LoVo (cell line): ENCODE measurements at places on chromosomes 5 and 9.

DNA sequence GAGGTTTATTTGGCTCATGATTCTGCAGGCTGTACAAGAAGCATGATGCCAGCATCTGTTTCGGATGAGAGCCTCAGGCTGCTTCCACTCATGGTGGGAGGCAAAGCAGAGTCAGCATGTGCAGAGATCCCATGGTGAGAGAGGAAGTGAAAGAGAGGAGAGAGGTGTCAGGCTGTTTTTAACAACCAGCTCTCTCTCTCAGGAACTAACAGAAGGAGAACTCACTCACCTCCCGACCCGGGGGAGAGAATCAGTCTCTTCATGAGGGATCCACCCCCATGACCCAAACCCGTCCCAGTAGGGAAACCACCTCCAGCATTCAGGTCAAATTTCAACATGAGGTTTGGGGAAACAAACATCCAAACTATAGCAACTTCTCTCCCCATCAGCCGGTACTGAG lies 187.7 kb downstream of the ENC1 start:
- no peak for DNase-seq

GRCh38 chr5:117800261-117800660 lies 1188.1 kb downstream of the DTWD2 start:
- no peak for DNase-seq

- no peak for DNase-seq
These were observed 94.4 kb downstream of the GLDC start for GRCh38 chr9:6551136-6551535.

GRCh38 chr5:129063483-129064113 lies 31.0 kb upstream of the ISOC1 start:
- DNase-seq = no peak

DNA sequence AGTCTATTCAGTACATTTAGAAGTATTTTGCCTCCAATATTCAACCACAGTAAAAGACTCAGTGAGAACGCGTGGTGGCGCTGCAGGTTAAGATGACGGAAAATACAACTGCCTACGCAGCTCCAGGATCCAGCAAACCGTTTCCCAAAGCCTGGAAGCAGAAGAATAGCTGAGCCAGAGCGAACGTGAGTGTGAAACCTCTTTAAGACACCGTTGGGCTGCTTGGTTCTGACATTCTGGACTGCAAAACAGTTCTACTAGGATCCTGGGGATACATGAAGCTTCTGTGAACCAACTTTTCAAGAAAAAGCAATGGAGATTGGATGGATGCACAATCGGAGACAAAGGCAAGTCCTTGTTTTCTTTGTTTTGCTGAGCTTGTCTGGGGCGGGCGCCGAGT lies at the start of gene PCDHB16:
TSS of gene PCDHB16 (plus strand) at position 140 of the 400 bp plus-strand sequence. CDS start at position 313, 173 bp downstream.
- DNase-seq = no peak

DNA sequence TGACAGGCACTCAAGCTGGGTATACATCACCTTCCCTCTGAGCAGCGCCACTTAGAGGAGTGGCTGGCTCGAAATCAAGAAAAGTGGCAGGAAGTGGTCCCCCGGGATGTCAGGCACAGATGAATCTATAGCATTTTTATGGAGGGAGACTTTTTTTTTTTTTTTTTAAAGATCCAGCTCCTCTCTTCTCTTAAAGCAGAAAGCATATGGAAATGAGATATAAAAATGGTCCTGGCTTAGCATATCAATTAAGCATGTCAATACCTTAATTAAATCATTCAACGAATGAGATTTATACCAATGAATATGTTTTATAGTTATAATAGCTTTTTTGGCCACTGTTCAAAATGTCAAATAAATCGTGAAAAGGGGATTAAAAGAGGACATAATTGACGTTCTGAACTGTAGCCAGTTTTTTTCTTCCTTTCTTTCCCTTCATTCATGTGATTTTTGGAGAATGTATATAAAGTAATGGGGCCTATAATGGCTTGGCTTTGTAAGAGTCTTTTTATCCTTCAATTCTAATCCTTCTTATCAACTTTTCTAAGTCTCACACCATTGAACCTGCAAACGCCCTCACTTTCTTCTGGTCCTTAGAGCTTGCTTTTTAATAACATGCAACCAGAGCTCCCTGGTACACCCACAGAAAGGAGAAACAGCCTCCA lies 319.2 kb upstream of the PANK3 start:
- DNase-seq = no peak

DNA sequence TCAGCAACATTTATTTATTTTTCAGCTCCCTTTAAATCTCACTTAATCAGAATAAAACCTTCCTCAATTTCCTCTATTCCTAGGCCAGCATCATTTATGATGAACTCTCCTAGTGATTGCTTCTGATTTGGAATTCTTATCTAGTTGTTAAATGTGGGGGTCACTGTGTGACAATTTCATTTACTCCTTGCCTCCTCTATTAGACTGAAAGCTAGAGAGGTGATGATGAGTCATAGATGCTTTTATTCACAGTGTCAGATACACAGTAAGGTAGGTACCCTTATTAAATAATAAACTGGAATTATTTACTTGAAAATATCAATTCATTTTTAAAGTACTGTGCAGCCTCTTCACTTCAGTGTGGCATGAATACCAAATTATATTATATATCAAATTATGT lies 960.6 kb downstream of the MAT2B start:
- no peak for DNase-seq

DNA sequence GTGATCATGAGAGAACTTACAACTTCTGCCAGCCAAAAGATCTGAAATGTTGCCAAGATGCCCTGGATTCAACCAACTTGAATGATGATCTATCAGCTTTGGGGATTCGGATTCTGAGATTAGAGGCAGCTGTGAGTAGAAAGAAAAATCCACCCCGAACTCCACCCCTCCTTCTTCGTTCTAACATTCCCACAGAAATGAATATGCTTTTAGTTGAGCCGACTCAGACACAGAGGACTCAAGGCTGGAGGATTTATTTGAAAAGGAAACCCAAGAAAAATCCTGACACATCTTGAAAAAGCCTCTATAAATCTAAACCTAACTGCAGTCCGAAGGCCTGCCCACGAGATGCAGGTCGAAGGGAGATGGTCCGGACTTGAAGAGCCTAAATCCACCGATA lies 275.0 kb downstream of the GAS1 start:
- no peak for DNase-seq

GRCh38 chr9:28539434-28540070 lies 966.3 kb upstream of the C9orf72 start:
- no peak for DNase-seq

DNA sequence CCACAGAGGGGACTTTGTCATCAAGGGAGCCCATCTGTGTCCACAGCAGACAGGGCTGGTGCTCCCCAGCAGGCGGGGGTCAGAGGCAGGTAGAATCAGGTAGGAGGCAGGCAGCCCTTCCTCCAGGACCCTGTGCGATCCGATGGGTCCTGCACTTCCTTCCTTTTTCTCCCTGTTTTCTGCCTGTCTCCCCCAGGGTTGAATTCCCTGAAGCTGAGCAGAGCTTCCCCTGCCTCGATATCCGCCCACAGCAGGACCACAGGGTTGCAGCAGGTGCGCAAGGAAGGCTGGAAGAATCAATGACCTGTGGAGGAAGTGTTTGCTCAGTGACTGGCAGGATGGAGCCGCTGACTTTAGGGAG lies 69.2 kb downstream of the MRPL36 start:
- no peak for DNase-seq

- DNase-seq = no peak
These were observed 22.6 kb downstream of the ANKS6 start for GRCh38 chr9:98773721-98774120.

GRCh38 chr9:78358329-78359051 lies 61.6 kb downstream of the PSAT1 start:
- DNase-seq = no peak

GRCh38 chr5:148970876-148971275 lies 92.0 kb downstream of the SH3TC2 start:
- DNase-seq = no peak

GRCh38 chr5:125262782-125263181 lies 516.3 kb upstream of the ZNF608 start:
- DNase-seq = no peak

- DNase-seq = peak; percentile 75
These were observed 63.7 kb upstream of the PPP2CA start for GRCh38 chr5:134289509-134290113.

DNA sequence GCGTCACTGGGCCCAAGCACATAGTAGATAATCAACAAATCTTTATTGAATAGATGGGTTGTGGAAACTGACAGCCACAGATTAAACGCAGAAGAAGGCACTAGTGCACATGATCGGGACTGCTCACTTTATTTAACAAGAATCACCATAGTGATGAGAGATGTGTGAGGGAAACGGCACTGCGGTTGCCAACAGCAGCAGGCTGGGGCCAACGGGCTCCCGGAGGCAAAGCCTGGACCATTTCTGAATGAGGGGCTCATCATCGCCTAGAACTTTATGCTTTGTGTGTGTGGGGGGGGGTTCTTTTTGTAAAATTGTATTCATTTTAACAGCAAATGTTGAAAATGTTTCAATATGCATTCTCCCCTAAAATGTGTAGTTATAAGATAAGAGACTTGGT lies 61.9 kb upstream of the RUFY1 start:
- DNase-seq = no peak

DNA sequence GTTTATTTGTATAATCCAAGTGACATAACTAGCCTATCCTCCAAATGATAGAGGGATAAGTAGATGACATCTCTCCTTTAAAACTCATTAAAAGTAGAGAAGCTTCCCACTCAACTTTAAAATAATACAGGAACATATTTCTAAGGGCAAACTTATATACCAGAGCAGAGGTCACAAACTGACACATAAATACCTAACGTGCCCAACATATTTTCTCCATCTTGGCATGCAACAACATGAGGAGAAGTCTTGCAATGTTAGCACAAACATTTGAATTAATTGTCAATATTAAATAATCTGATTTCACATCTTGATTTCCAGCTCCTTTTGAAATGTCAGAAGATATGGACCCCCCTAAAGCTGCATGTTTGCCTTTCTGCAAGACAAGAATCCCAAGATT lies 335.0 kb downstream of the DEPDC1B start:
- DNase-seq = no peak

DNA sequence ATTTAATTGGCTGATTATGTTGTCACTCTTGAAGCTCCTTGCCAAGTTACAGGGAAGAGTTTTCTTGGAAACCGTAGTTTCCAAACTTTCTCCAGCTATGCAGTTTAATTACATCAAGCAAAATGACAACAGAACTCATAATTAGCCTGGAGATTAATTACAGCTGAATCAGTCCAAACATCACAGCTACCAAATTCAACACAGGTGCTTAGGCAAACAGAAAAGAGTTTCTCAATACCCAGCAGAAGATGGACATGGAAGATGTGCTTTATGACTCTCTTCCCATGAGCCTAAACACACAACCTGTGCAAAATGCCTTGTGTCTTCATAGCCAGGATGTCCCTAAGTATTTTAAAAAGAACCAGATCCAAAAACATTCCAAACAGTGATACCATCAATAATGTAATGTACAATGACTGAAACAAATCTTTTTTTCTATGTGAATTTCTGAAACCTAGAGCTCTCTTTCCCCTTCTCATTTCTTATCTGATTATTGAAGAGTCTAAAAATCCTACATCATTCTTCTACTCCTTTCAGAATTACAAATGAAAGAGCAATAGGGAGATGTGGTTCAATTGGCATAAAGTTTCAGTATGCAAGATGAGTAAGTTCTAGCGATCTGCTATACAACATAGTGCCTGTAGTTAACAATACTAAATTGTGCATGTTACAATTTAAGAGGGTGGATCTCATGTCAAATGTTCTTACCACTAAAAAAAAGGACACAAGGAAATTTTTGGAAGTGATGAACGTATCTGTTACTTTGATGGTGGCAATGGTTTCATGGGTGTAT lies 124.3 kb downstream of the RASEF start:
- no peak for DNase-seq

- no peak for DNase-seq
These were observed 60.3 kb downstream of the FOXD1 start for GRCh38 chr5:73388306-73388684.

DNA sequence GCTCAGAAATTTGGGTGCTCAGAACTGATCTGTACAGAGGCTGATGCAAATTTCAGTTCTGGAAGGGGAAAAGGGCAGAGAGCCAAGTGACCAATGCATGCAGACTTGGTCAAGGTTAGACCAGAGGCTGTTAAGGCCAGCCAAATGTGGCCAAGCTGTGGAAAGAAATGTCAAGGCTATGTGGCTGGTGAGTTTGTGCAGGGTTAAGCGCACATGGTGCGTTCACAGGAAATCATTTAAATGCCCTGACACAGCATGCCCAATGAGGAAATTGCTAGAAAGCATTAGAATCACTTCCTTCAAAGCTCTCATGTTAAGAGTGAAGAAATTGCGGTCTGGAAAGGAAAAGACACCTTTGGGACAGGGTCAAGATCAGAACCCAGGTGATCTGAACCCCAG lies 58.0 kb downstream of the PTPN3 start:
- DNase-seq = no peak

- DNase-seq = no peak
These were observed 37.8 kb upstream of the SPDL1 start for GRCh38 chr5:169545762-169546161.

DNA sequence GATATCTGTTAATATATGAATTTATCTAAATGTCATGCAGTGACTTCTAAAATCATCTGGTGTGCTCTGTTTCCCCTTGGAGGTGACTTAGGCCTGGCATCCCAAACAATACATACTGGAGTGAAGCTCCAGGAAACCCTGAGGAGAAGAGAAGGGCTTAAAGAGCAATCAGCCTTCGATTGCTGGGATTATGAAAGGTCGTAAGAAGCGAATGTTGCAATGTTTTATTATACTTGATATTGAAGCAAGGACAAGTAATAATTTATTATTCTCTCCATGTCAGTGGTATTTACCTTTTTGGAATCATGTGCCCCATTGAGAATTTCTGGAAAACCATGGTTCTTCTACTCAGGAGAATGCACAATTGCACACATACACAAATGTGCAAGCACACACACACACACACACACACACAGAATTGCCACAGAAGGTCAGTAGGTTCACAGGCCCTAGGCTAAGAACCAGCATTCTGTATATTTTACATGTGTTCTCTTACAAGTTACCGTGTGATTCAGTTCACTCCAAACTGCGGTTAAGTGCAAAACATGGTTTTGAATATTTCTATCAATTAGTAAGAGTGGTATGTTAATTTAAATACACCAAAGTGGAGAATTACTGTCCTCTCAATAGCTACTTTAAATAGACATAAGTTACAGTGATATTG lies 79.1 kb upstream of the CDKN2B start:
- DNase-seq = no peak

DNA sequence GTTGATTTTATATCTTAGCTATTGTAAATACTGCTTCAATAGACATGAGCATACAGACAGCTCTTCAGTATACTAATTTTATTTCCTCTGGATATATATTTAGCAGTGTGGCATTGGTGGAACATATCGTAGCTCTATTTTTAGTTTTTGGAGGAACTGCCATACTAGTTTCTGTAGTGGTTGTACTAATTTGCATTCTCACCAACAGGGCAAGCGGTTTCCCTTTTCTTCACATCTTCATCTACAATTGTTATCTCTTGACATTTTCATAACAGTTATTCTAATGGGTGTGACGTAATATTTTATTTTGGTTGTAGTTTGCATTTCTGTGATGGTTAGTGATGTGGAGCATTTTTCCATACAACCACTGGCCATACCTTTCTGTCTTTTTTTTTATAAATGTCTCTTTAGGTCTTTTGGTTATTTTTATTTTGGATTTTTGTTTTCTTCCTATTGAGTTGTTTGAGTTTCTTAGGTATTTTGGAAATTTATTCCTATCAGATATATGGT lies 32.5 kb downstream of the TAF11L14 start:
- no peak for DNase-seq
